ENCODE measurements at places on chromosomes 13 and 19.

GRCh38 chr13:39370048-39370447, 232.9 kb downstream of the LHFPL6 start:
- DNase-seq = no peak

DNA sequence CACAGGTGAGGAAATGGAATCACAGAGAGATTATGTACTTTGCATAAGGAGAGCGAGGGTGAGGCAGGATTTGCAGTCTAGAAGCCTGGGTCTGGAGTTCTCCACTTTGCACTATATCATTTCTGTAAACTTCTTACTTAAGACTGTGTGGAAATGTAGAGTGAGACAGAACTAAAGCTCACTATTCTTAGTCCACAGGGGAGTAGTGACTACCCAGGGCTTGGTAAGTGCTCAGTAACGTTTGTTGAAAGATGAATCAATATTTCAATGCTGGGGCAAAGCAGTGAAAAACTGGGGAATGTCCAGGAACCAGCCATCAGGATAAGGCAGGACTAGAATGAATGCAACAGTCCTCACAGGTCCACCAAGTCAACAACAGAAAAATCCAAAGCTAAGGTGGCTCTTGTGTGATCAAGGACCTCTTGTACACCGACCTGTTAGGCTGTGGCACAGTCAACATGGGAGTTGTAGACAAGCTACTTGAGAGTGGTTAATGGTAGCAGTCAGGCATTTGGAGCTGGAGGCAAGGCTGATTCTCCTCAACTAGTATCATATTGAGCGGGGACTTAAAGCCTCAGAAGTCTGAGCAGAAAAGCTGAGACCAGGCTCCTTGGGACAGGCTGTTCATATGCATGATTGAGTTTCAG, 929 bp upstream of the TNFSF13B start:
- DNase-seq = no peak

DNA sequence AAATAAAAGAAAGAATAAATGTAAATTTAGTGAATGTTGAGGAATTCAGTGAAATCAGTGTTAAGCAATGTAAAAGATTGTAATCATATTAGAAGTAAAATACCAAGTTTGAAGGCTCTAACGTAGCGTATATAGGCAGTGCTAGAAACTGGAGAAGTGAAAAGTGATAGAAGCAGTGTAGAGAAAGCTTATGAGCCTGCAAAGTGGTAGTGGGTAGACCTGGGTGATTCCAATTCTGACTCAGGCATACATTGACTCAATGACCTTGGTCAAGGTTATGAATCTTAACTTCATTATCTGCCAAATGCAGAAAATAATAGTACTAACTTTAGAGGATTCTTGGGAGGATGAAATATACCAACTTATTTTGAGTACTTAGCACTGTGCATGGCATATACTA, 4.1 kb downstream of the SLC10A2 start:
- no peak for DNase-seq

DNA sequence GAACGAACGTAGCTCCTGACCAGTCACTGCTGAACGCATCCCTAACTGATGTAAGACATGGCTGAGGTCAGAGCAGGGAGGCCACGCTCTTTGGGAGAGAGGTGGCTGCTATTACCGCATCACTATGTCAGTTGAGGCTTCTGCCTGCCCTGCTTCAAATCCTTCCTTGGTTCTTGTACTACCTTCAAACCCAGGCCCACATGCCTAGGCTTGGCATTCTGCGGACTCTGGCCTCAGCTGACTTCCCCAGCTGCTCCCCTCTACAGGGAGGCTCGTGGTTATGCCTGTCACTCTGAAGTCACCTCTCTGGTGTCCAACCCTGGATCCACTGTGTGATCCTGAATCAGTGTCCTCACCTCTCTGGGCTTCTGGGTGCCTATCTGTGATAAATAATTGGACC, 14.8 kb upstream of the MEIS3 start:
- no peak for DNase-seq

DNA sequence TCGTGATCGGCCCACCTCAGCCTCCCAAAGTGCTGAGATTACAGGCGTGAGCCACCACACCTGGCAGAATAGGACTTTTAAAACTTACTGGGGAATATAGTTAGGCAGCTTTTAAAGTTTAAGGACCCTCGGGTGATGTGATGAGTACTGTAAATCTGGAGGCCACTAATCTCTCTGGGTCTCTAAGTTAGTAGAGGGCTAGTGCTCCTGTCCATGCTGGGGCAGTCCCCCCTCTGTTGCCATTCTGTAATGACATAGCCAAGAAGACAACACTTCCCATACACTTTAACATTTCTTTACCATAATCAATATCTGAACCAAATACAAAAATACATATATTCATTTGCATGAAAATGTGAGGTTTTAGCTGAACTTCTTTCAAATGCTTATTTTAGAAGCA, 65.7 kb downstream of the IPO5 start:
- no peak for DNase-seq

DNA sequence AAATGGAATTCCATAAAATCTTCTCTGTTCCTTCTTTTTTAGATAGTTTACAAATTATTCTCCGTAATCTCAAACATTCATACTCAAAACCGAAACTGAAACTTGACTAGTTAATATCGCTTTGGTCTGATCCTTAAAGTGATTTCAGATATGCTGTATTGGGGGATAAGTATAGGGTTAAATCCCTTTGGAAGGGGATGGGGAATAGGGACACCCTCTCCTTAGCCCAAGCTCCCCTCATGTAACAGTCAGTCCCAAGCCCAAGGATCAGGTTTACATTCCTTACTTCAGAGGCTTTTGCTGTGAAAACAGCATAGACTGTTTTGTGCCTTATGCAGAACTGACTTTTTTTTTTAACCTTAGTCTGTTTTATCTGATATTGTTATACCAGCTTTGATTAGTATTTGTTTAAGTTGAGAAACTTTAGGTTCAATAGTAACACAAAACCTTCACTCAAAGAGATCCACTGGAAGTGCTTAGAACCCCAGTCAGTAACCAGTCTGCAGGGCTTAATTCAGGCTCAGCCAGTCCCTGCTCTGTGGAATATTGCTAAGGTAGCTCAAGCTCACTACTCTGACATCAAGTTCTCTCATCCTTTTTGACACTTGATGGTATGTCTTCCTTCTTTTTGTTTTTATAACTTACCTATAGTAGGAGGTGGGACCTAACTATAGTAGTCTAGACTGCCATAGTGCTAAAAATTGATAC, 10.5 kb downstream of the CDADC1 start:
- DNase-seq = no peak

Measured in activated B cell treated with CpG ODN at 0.5 μM for 24 hours (primary cell).